MCF 10A (cell line): ENCODE measurements at places on chromosomes 12 and 14. TPM values are rescaled to one million over a fixed set of nuclear protein-coding genes. Genes with fewer than 3 reads are reported as not detected.

Gene GALNT8
- not detected in 2 replicates for total RNA-seq

Gene WNT1
- total RNA-seq = not detected in 2 replicates

Gene CCDC88C
- 11.4 and 19.7 TPM in 2 replicates for total RNA-seq

GRCh38 chr14:31170411-31170810 is 37.2 kb downstream of the HECTD1 start:
- no peak for DNase-seq
